Activated CD8-positive, alpha-beta memory T cell treated with anti-CD3 and anti-CD28 coated beads, Interleukin-2, amount 10 ng/mL, durations not matched to agents 7 days and 5 days (primary cell): ENCODE measurements at places on chromosomes 4 and X.

DNA sequence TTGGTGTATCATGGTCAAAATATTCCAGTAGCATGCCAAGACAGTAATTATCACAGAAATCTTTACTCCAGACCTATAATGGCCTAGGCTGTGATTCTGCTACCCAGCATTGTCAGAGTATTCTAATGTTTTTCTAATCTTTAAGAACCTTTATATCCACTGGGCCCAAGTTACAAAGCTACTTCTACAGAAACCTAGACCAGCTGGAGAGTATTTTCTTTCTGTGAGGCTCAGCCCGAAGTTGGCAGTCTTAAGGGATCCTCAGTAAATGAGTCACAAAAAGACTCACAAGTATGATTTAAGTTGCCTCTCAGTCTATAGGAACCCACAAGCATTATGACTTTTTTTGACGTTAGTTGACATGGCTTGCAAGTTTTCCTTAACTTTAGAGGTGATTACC is 638.5 kb upstream of the FAM241A start:
- DNase-seq = no peak

GRCh38 chr4:55758570-55758969 is 61.0 kb upstream of the EXOC1L start:
- DNase-seq = no peak

GRCh38 chr4:15897577-15897976 is 41.0 kb downstream of the FGFBP1 start:
- DNase-seq = no peak

DNA sequence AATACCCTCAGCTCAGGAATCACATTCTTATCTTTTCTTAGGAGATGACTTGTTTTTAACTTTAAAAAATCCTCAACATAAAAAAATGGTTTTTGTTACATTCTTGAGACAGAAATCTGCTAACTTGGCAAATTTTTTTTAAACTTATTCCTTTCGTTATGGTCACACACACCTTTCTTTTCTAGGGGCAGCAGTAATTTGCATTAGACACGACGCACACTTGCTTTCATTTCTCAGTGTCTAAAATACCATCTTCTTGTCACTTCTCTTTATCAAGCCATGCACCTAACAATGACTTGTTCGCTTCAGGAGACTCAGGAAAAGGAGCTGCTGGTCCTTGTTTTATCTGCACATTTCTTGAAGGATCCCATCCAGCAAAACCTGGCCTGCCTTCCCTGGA is 112.6 kb upstream of the TBL1X start:
- DNase-seq = no peak

GRCh38 chr4:38957261-38957815 is 74.9 kb downstream of the TMEM156 start:
- no peak for DNase-seq

DNA sequence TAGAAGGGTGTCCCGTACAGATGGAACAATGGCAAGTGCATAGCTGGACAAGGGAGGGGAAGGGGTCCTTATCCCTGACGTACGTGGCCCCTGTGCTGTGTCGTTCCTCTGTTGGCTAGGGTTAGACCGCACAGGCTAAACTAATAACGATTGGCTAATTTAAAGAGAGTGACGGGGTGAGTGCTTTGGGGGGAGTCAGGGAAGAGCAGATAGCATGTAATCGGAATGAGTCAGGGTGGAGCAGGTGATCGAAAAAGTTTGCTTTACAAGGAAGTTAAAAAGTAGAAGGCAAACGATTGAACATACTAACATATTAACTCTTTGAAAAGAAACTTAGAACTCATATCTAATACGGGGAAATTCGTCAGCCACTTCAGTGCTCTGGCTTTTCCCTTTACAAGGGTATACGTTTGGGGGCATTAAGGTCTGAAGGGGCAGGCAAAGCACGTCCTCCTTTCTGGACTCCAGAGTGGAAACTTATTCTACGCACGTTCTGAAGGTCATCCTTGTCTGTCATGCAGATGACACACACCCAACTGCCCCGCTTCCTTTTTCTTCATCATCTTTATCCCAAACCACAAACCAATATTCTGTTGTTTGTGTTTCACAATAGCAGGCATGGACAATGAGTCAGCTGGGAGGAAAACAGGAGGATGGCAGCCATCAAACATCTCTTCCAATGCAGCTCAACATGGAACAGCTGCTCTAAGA is 10.2 kb upstream of the CRLF2 start:
- no peak for DNase-seq

GRCh38 chr4:145884775-145885174 is 53.8 kb downstream of the ZNF827 start:
- no peak for DNase-seq

DNA sequence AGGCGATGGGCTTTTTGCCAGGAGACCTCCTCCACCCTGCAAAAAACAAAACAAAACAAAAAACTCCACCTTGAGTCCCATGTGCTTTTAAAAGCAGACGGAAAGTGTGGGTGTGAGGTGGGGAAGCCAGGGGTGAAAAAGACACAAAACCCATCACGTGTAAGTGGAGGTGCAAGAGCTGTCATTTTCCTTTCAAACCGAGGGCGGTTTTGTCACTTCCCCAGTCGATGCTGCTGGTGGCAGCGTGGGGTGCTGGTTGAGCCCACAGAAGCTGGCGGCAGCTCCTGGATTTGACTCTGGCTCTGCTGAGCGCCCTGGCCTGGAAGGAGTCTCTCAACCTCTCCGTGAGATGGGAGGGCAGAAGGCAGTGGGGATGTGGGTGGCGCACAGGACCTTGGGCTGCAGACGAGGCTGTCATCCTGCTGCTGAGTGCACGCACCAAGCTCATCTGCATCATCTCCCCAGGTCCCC is 110.0 kb downstream of the PSAPL1 start:
- DNase-seq = peak; percentile 43

DNA sequence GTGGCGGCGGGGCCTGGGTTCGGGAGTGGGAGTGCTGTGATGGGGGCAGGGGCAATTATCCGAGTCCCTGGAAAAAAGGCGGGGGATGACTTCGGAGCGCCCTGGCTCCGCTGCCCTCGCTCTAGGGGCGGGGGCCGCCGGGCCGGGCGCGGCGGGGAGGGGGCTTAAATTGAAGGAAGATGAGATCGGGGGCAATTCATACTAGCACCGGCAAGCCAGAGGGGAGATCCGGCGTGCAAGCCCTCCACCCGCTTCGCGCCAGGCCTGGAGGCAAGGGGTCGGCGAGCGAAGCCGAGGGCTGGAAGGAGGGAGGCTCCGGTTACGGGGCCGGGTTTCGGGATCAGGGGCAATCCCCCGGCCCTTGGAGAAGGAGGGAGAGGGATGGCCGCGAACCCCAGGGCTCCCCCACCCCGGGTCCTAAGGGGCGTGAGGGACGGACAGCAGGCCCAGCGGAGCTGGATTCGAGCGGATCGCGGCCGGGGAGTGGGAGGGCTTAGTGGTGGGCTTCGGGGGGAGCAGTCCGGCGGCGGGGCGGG is 1.2 kb downstream of the BCORL1 start:
- peak; percentile 40 for DNase-seq
